Hindlimb muscle (tissue), 1 donor: ENCODE measurements at places on chromosomes 13 and 19.

- no peak for DNase-seq
Measured at GRCh38 chr13:75704927-75705288, 68.8 kb downstream of the LMO7 start.

- DNase-seq = no peak
Measured at GRCh38 chr19:18483119-18483890, 38.6 kb downstream of the ELL start.

DNA sequence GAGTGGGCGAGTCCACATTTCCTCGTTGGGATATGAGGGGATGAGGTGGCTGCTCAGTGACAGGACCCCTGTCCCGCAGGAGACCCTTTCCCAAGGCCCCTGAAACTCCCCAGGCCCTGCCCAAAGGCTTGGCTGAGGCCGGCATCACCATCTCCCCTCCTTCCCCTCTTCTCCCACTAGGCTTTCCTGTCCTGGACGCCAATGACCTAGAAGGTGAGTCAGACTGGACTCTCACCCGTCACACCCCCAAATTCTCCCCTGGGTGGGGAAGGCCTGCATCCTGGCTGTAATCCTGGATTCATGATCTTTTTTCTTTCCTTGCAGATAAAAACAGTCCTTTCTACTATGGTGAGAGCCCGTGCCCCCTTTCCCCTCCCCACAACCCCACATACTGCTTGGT is 5.3 kb downstream of the FXYD3 start:
- no peak for DNase-seq

DNA sequence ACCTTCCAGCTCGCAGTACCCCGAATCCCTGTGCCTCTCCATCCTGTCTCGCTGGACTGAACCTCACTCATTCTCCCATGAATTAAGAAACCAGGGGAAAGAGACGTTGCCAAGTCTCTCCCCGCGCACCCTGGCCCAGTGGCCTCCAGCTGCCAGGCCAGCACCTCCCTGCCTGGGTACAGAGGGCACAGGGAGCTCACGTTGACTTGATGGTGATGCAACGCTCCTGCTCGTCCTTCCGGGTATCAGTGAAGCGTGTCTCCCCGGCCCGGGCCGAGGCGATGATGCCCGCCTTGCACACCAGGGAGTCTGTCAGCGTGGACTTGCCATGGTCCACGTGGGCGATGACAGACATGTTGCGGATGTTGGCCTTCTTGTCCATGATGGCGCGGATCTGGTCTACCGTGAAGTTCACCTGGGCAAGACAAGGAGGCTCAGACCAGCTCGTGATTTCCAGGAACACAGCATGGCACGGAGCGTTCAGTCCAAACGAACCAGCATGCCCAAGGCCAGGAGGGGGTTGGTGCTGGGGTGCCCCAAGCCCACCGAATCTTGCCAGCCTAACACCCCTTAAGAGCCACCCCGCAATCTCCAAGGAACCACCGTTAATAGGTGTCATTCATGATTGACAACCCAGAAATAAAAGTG is 1.2 kb downstream of the EEF2 start:
- DNase-seq = no peak

- no peak for DNase-seq
Measured at GRCh38 chr13:90014038-90014437, 1333.4 kb upstream of the MIR17HG start.

DNA sequence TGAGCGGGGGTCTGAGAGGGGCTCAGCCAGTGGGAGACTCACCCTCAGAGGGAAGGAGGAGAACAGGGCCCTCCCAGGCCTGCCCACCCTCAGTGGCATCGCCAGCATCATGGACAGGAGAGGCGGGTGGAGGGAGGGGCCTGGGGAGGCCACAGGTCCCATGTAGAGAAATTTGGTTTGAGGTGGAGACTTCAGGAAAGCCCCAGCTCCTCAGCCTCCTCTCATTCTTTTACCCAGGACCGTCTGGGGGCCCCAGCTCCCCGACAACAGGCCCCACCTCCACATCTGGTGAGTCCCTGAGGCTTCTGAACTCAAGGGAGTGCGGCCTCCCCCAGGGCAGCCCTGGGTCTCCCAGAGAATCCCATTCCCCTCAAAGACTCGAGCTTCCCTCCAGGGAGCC is 3.1 kb downstream of the LILRB1 start:
- no peak for DNase-seq

DNA sequence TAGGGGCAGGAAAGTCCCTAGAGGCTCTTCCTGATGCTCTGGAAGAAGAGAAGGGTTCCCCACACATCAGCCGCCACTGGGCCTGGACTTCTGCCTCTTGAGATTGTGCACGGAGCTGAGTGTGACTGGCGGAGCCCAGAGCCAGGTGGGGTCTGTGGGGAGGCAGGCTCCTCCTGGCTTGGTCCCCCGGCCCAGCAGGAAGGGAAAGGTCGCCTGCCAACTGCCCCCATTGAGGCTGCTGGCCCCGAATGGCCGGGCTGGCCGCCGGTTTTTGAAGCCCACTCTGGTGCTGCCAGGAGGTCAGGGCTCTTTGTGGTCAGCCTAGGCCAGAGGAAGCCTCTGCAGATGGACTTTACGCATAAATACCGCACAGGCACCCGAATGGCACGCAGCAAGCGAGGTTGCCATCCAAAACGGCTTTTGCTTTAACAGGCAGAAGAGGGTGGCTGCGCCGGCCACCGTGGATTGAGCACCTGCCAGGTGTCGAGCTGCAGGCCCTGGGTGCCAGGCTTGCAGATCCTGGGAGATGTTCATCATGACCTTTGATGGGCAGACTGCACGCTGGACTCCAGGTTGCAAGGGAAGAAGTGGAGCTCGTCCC is 5.0 kb downstream of the DAZAP1 start:
- no peak for DNase-seq

DNA sequence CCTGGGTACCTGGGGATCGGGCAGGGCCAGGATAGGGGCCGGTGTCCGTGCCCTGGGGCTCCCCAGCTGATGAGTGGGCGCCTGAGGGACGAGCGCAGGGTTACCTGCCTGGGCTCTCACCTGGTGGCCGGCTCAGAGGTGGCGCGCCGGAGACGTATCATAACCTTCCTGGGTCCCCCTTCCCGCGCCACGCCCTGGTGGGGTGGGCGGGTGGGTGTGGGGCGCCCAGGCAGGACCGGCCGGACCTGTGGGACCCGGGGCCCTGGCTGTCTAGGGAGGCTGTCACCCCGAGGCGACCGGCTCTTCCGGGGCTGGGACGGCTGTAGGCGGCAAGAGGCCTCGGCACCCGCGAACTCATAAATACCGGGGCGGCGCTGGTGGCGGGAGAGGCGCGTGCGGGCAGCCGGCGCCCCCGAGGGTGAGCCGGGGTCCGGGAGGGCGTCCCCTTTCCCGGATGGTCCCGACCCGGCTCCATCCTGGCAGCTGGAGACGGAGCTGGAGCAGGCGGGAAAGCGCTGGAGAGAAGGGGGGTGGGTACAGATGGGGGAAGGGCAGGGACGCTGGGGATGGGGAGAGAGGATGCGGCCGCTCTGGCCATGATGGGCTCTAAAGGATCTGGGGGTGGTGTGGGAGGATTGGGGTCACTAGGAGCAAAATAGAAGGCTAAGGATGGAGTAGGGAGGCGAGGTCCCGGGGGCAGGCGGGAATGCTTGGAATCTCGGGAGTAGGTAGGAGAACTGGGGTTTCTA is at the start of gene ACP7:
ACP7 (plus strand) TSS at position 386 of the 749 bp plus-strand sequence. CDS start 902 bp downstream, outside the sequence.
- no peak for DNase-seq

- DNase-seq = peak; percentile 95
Measured at GRCh38 chr19:40598121-40598917, 2.9 kb upstream of the LTBP4 start.

DNA sequence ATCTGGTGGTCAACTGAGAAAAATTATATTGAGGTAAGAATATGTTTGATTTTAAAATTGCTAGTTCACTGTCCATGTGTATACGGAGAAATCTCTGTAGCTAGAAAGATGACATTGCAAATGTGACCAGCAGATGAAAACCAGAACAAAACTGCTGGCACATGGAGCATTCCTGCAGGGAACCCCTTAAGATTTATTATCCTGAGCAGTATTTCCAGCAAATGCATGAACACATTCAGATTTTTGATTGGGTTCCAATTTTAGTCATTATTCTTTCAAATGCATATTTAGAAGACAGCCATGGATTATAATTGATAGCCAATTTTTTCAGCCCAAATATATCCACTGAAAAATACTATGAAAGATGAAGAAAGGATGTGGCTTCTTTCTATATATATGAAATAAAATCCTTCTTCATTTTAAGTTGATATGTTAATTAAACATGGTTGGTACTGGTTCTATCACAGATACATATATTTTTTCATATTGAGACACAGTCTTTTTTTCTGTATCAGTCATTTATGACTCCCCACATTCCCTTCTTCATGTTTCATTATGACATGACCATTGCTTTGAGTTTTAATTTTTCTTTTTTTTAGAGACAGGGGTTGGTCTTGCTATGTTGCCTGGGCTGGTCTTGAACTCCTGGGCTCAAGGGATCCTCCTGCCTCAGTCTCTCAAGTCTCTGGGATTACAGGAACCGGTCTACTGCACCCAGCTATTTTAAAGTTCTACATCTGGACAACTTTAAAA is 376.5 kb downstream of the KLF12 start:
- DNase-seq = no peak

DNA sequence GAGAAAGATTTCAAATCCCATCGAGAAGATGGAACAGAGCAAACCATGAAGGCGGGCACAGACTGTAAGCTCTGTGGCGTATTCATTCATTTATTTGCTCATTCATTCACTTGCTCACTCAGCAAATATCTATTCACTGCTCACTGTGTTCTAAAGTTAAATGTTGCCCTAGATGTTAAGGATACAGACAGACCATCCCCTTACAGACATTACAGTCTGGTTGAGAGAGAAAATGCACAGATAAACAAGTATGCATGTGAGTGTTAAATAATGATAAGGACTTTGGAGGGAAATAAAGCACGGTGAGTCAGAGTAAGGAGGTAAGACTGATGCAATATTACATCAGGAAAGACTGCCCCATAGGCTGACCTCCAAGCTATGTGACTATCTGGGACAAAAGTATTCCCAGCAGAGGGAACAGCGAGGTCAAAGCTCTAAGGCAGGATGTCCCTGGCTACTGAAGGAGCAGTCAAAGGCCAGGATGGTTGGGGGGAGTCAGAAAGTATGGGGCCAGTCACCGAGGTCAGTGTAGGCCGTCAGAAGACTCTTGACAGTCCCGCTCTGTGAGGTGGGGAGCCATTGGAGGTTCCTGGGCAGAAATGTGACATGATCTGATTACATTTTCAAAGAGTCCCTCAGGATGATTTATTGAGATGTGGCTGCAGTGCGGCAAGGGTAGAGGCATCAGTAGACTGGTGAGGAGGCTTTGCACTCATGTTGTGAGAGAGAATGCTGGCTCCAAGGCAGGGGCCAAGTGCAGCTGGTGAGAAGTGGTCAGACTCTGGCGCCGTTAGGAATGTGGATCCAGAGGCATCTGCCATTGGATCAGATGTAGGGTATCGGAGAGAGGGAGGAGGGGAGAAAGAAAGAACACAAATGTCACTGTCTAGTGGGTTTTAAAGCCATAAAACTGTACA is 37.9 kb downstream of the MBNL2 start:
- DNase-seq = no peak

GRCh38 chr19:28943651-28944050 is 269.3 kb downstream of the UQCRFS1 start:
- no peak for DNase-seq

DNA sequence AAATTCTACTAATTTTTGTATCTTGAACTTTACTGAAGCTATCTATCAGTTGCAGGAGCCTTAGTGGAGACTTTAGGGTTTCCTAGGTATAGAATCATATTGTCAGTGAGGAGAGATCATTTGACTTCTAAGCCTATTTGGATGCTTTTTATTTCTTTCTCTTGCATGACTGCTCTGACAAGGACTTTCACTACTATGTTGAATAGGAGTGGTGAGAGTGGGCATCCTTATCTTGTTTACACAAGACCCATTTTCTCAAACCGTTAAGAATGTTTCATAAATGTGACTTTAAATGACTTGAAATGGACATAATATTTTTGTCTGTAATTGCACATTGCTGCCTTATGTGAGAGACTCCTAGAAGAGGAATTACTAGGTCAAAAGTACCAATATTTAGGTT is 17.9 kb upstream of the CSNK1A1L start:
- no peak for DNase-seq

DNA sequence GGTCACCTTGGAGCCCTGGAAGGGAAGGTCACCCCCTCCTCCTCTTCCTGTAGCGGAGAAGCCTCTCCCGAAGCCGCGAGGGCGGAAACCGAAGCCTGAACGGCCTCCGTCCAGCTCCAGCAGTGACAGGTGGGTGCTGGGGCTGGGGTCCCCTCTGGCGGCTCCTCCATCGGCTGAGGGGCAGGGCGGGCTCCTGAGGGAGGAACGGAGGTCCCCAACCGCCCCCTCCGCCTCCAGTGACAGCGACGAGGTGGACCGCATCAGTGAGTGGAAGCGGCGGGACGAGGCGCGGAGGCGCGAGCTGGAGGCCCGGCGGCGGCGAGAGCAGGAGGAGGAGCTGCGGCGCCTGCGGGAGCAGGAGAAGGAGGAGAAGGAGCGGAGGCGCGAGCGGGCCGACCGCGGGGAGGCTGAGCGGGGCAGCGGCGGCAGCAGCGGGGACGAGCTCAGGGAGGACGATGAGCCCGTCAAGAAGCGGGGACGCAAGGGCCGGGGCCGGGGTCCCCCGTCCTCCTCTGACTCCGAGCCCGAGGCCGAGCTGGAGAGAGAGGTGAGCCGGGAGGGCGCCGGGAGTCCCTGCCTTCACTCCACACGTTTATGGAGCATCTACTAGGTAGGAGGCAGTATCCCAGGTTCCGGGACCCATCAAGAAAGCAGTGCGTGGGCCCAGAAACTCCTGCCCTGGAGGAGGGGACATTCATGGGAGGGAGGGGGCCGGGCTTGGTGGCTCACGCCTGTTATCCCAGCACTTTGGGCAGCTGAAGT is 22.0 kb downstream of the HDGFL2 start:
- no peak for DNase-seq

- no peak for DNase-seq
Measured at GRCh38 chr19:35738887-35739229, 3.4 kb downstream of the IGFLR1 start.

DNA sequence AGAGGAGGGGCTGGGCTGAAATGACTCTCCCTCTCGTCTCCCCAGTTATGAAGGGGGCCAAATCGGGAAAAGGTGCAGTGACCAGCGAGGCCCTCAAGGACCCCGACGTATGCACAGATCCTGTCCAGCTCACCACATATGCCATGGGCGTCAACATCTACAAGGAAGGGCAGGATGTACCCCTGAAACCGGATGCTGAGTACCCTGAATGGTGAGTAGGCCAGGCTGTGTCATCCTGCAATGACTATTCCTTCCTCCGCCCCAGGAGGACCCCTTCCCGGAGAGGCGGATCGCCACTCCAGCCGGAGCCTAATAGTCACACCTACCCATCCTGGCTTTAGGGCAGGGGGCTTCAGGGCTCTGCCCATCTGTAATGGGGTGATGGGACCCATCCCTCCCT is 2.6 kb downstream of the MRPL54 start:
- DNase-seq = no peak
